Hepatic stellate cell (primary cell): ENCODE measurements at places on chromosomes 12 and 14.
A peak's percentile ranks its signal among the peaks of the same experiment; 100 is the strongest.

DNA sequence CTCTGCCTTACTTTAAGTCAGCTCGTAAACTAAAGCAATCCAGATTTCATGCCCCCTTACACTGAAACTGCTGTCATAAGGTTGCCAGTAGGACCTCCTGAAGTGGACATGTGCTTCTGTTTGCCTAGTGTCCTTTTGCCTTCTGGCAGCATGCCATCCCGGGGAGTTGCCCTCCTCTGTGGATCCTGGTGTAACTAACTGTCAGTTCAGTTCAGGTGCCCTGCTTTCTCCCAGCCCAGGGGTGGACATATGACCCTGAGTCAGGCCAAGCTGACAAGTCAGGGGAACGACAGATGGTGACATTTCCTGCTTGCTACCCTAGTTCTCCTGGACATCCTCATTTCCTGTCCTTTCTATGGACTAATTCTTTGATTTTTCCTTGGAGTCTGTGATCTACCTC is 25.6 kb downstream of the AKAP6 start:
- no peak for DNase-seq

- DNase-seq = no peak
Observed at GRCh38 chr12:24661657-24662096, 287.2 kb downstream of the BCAT1 start.

GRCh38 chr14:51201890-51202289 is 38.2 kb upstream of the TMX1 start:
- DNase-seq = no peak

- no peak for DNase-seq
Observed at GRCh38 chr12:27271206-27271605, 27.1 kb downstream of the STK38L start.

GRCh38 chr12:14828892-14829291 is 14.4 kb downstream of the ART4 start:
- peak; percentile 22 for DNase-seq

DNA sequence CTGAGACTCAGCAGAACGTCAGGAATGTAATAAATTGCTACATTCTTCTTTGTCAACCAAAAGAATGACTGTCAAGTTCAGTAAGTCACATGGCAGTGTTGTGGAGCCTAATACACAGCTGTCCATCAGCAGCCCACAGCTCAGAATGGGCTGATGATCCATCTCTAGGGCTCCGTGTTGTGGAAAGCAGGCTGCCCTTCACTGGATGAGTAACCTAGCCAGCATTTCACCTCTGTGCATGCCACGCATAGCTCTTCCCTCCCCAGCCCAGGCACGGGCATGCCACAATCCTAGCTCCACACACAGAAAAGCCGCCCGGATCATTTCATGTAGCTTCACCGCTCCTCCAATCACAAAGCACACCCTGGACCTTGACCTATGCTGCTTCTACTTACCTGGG is 878.0 kb upstream of the TMEM132C start:
- no peak for DNase-seq

- DNase-seq = no peak
Observed at GRCh38 chr12:96828169-96828789, 78.8 kb upstream of the NEDD1 start.

GRCh38 chr14:60331201-60332045 is 82.4 kb downstream of the PPM1A start:
- peak; percentile 48 for DNase-seq

GRCh38 chr12:132583736-132584135 is 26.6 kb downstream of the LRCOL1 start:
- no peak for DNase-seq

- peak; percentile 48 for DNase-seq
Observed at GRCh38 chr14:59126714-59127436, 61.6 kb upstream of the DAAM1 start.

DNA sequence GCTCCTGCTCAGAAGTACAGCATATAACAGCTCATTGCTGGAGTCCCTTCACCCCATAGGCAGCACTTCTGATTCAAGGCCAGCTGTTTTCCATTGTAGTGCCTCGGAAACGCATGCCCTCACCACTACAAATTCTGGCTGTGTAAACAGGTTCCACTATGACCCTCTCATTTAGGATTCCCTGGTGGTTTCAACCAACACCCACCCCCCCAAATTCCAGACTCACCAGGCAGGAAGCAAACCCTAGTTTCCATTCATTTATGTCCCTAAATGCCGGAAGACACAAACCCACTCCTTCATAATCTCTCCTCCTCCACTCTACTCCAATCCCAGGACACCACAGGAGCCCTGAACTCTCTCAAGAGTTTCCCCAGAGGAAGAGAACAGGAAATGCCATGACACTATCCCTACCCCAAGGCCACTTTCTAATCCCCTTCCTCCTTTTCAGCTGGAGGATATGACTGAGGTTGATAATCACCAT is 75.9 kb upstream of the TMPO start:
- no peak for DNase-seq

GRCh38 chr12:51953089-51953488 is 1.6 kb downstream of the ACVR1B start:
- DNase-seq = no peak

- DNase-seq = no peak
Observed at GRCh38 chr12:3191450-3191849, 114.3 kb downstream of the TSPAN9 start.

DNA sequence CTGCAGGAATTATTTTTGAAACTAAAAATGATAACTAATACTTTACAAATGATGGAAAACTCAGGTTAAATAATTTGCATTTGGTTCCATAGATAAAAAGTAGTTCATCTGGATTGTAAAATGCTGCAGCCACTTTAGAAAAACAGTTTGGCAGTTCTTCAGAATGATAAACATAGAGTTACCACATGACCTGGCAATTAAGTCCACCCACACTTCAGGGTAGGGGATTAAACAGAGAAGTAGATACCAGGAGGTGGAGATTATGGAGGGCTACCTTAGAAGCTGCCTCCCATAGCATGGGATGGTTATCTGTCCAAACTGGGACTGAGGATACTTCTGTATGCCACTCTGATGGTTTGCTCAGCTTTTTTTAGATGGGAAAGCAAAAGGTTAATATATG is 22.2 kb downstream of the ARF6 start:
- DNase-seq = no peak

DNA sequence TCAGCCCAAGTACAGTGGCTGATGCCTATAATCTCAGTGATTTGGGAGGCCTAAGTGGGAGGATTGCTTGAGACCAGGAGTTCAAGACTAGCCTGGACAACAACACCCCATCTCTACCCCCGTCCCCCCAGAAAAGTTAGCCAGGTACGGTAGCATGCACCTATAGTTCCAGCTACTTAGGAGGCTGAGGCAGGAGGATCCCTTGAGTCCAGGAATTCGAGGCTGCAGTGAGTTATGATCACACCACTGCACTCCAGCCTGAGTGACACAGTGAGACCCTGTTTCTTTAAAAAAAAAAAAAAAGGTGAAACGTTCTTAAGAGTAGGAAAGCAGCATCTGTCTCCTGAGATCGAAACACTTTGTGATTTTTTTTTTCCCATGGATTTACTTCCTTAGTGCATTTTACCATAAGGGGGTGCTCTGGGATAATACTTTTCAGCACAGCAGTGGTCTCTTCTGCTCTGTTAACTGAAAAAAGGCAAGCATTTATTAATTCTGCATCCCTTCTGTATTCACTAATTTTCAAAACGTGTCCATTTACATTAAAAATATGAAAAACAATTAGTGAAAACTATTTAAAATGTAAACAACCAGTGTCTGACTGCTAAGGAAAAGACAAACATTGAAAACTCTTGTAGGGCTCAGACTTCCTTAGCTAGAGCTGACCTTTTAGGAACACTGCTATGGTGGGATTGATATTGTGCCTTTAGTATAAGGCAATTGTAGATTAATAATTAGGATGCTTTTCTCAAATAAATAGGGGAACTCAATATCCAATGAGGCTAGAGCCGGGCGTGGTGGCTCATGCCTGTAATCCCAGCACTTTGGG is 31.2 kb upstream of the USP44 start:
- peak; percentile 41 for DNase-seq

- no peak for DNase-seq
Observed at GRCh38 chr14:63432888-63433552, 110.2 kb downstream of the PPP2R5E start.

DNA sequence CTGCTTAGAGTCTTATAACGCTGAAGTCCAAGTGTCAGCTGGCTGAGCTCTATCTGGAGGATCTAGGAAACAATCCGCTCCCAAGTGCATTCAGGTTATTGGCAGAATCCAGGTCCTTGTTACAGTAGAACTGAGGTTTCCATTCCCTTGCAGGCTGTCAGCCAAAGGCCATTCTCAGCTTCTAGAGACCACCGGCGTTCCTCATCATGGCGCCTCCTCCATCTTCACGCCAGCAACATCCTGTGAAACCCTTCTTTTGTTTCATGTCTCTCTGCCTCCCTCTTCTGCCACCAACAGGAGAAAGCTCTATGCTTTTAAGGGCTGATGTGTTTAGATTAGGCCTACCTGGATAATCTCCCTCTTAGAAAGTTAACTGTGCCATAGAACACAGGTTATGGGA is 133.0 kb upstream of the RASSF8 start:
- DNase-seq = no peak

- no peak for DNase-seq
Observed at GRCh38 chr12:50052964-50053363, 4.4 kb upstream of the ASIC1 start.

- no peak for DNase-seq
Observed at GRCh38 chr14:104891121-104891551, 26.1 kb downstream of the CEP170B start.

DNA sequence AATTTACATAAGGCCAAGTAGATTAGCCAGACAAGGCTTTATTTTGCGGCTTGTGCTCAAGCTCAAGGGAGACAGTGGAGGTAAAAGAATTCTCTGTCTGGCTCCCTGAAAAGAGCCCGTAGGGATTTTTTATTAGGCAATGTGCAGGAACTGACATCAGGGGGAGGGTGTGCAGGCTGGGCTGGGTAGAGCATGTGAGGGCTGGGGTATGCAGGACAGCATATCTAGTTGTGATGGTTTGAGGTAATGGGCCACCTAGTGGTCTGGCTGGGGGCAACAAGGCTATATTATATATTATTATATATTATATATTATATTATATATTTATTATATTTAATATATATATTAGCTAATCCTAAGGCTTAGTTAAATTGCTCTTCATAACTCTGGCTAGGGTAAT is 102.1 kb downstream of the TMEM117 start:
- peak; percentile 4 for DNase-seq

DNA sequence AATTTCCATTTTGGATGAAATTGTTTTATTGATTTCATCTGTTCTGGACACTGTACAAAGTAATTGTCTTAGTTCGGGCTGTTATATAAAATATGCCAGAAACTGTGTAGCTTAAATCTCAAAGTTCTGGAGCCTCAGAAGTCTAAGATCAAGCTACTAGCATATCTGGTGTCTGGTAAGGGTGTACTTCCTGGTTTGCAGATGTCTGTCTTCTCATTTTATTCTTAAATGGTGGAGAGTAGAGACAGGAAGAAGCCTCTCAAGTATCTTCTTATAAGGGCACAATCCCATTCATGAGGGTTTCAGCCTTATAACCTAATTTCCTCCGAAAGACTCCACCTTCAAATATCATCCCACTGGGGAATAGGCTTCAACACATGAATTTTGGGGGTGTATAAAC is 51.3 kb downstream of the MON2 start:
- DNase-seq = no peak

GRCh38 chr14:90853116-90853515 is 36.9 kb upstream of the TTC7B start:
- no peak for DNase-seq

DNA sequence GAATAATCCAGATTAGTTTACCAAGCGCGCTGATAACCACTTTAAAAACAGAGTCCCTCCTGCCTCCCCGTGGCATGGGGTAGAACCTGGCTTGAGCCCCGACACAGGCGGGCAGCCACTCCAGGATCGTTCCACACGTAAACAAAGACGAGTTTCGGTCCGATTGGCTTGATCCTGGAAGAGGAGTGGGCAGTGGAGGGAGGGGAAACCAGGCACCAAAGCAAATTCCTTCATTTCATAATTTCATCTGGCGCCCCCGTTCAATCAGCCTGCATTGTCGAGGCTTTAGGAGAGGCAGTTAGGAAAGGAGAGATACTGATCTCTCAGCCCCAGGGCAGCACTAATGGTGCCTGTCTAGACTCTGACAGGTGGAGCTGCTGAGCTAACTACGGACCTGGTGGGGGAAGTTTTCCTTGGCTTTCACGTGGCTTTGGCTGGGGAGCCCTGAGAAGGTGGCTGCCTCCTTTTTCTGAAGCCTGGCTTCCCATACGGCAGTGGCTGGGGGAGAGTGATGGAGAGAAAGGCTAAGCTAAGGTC is 751 bp upstream of the GPRC5A start:
- no peak for DNase-seq

GRCh38 chr14:45651890-45652289 is 398.9 kb upstream of the MIS18BP1 start:
- DNase-seq = no peak

- no peak for DNase-seq
Observed at GRCh38 chr14:90518941-90519256, 122.1 kb downstream of the CALM1 start.

- no peak for DNase-seq
Observed at GRCh38 chr14:54643696-54644176, 76.8 kb downstream of the SAMD4A start.

DNA sequence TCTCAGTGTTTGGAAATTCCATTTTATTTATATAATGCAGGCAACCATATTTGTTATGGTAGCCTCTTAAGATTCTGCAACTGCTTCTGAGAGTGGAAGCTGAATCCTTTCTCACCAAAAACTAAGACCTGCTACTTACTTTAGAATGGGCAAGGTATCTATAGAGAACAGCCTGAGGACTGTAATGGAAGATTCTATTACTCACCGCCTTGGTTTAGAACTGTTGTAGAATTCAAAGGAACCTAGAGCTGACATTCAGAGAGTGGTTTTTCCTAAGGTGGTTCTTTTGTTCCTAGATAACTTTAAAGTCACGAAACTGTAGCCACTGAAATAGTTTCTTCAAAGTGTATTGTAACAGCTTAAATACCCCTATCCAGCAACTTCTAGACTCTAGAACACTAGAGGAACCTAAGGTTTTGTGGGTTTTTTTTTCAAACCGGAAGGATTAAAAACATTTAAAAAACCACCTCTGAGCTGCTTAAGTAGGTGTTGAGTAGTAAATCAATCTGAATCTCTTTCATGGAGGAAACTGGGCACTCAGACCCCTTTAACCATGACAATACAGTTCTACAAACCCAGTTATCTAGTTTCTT is 4.2 kb downstream of the TDP1 start:
- no peak for DNase-seq

DNA sequence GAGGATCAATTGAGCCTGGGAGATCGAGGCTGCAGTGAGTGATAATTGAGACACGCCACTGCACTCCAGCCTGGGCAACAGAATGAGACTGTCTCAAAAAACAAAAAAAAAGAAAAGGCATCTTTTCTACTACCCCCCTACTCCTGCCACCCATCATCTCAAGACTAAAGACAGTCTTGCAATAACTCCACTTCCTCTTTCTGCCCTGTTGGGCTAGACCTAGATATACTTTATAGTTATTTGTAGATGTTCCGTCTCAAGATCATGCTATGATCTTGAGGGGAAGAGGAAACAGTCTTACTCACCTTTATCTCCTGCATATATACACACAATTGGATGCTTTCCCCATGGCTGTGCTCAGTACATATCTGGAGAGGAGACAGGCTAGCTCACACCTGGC is 12.1 kb upstream of the ESPL1 start:
- DNase-seq = no peak
